ENCODE measurements at places on chromosomes 13 and 19.

GRCh38 chr19:9786342-9786741 is 17.8 kb upstream of the ZNF846 start:
- DNase-seq, result no peak

DNA sequence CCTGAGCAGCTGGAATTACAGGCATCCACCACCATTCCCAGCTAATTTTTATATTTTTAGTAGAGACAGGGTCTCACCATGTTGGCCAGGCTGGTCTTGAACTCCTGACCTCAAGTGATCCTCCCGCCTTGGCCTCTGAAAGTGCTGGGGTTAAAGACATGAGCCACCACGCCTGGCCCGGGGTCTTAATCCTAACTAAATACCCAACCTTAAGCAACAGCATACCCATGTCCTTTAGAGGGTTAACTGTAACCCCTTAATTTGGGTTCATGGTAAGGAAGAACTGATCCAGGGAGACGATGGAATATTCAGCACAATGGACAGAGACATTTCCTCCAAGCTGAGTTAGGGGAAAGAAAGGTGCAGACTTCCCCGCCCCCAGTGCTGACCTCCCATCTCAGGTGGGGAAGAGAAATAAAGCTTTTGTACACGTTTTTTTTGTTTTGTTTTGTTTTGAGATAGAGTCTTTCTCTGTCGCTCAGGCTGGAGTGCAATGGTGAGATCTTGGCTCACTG is 8.7 kb upstream of the GALP start:
- no peak for DNase-seq

- no peak for DNase-seq
Observed at GRCh38 chr19:4505570-4506448, 12.5 kb downstream of the PLIN4 start.

GRCh38 chr13:74892096-74892495 is 589.9 kb downstream of the TBC1D4 start:
- DNase-seq, result no peak

DNA sequence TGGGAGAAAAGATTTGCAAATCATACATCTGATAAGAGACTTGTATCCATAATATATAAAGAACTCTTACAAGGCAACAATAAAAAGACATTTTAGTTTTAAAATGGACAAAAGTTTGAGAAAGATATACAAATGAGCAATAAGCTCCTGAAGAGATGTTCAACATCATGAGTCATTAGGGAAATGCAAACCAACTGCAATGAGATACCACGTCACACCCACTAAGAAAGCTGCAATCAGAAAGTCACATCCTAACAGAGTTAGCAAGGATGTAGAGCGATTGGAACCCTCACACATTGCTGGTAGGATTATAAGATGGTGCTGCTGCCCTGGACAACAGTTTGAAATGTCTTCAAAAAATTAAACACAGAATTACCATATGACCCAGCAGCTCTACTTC is 50.3 kb downstream of the GSX1 start:
- no peak for DNase-seq

DNA sequence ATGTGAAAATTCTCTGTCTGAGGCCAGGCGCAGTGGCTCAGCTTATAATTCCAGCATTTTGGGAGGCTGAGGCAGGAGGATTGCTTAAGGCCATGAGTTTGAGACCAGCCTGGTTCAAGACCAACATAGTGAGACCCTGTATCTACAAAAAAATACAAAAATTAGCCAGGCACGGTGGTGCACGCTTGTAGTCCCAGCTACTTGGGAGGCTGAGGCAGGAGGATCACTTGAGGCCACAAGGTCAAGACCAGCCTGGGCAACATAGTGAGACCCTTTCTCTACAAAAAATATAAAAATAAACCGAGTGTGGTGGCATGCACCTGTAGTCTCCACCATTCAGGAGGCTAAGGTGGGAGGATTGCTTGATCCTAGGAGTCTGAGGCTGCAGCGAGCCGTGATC is 2.2 kb upstream of the FCGBP start:
- DNase-seq, result no peak

GRCh38 chr13:99172951-99173350 is 27.7 kb upstream of the UBAC2 start:
- no peak for DNase-seq

DNA sequence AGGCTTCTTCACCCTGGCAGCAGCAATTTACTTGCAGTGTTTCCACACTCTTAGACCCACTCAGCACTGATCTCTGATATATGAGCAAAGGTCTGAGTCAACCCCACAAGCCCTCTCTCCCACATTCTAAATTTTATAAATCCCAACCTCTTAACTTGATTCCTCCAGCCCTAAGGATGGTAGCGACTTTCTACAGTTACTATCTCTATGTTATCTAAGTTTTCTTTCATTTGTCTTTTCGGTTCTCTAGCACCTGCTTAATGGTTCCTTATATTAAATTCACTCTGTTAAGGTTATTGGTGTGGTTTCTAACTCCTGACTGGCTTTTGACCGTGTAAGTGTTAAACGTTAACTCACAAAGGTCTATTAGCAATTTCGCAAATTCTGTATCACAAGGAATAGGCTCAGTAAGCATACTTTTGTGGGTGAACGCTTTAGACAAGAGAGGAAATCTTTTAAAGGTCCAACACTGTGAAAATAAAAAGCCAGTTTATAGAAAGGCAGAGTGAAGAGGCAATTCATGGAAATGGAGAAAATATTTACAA is 99.3 kb downstream of the DLEU7 start:
- no peak for DNase-seq

DNA sequence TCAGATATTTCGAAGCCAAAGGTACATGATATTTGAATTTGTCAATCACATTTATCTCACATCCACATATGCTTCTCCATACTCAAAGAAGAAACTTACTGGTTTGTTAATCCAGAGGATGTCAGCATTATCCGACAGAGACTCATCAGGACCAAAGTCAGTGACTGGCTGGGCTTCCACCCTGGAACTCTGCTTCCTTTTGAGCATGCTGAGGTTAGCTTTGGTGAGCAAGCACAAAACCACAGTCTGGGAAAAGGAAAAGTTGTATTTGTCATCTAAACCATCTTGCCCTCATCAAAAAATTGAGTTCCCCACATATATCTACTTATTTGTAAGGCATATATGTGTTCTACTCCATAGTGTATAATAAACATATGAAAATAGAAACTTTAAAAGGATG is 17.4 kb downstream of the NALCN start:
- DNase-seq, result no peak

GRCh38 chr13:110876609-110877008 is 38.3 kb downstream of the ANKRD10 start:
- DNase-seq, result no peak

DNA sequence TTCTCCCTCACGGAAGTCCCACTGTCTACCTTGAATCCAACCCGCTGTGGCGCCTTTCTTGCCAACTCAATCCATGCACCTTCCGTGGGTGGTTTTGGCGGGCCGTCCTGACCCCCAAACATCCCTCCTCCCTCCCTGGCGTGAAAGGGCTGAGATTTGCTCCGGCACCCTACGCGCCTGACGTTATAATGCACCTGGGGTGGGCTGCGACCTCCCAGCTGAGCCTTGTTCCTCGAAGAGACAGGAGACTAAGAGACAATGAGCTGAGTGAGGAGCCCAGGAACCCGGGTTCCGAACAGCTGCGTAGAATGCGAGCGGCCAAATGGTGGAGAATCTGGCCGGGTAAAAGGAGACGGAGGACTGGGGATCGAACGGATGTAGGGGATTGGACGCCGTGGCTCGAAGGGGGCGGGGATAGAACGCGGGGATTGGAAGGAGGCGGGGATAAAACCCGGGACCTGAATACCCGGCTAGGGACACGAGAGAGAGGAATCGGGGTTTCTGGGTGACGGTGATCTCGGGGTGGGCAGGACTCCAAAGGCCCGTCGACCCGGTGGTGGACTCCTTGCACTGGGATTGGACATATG is at the start of gene CPT1C:
Gene CPT1C (plus strand): TSS at position 461 of the 587 bp plus-strand sequence. CDS start 1,137 bp downstream, outside the sequence.
- DNase-seq, result no peak

DNA sequence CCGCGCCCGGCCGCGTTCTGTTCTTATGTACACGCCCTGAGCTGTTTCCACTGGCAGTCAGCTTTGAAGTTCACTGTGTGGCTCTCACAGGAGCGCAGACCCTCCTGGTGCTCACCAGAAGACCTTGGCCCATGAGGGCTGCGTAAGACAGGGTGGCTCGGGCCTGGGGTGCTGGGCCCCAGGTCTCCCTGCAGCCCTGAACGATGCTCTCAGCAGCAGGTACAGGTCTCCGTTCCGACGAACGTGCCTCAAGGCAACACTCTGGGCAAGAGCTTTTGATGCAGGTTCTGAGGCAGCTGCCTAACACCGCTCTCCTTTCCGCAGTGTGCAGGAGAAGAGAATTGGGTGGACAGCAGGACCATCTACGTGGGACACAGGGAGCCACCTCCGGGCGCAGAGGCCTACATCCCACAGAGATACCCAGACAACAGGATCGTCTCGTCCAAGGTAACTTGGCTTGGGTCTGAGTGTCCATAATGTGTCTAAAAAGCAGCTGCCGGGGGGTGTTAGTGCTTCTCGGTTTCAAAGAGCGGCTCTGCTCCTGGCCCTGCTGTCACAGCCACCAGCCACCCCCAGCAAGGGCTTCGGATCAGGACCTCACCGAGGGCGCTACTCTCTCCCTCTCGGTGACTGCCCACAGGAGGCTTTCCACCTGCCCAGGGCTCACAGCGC is 95.1 kb downstream of the ATP11A start:
- no peak for DNase-seq

DNA sequence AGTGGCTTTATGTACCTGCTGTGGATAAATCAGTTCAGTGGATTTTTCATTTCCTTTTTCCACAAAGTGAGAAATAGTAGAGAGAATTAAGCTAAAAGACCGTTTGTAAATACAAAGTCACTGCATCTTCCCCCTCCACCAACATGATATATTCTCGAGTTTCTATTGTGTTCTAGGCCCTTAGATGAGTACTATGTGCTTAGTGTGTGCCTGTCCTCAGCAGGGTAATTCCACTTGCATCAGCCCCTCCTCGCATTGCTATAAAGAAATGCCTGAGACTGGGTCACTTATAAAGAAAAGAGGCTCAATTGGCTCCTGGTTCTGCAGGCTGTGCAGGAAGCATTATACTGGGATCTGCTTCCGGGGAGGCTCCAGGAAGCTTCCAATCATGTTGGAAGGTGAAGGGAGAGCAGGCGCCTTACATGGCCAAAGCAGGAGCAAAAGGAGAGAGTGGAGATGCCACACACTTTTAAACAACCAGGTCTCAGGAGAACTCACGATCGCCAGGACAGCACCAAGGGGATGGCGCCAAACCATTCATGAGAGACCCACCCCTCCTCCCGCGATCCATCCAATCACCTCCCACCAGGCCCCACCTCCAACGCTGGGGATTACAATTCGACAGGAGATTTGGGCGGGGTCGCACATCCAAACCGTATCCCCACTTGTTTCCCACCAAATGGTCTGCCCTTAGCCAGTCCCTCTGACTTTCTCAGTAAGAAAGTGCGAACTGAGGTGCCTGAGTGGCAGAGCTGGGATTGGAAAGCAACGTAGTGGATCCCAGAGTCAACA is 102.3 kb upstream of the ABCC4 start:
- no peak for DNase-seq

DNA sequence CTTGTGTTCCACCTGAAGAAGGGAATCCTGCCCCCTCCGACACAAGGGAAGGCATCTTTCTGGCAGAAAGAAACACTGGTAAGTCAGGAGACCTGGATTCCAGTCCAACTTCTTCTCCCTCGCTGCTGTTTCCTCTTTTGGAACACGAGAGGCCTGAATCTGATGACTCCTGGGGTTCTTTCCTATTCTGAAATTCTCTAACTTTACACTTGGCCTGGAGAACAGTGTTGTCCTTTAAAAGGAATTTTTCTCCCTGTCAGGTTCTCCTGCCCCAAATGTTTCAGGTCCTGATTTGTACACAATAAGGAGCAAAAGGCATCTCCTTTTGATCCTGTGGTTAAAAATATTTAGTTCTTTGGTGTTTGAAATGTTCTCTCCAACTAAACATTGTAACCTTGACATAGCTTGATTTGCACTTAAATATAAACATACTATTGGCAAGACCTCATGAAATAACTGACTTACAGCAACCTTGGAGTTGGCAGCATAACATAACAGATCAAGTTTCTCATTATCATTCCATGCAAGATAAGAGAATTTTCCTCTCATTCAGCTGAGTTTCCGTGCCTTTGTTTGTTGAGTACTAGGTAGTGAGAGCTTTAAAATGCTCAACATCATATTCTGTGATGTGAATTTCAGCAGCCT is 244.8 kb downstream of the COG6 start:
- no peak for DNase-seq

DNA sequence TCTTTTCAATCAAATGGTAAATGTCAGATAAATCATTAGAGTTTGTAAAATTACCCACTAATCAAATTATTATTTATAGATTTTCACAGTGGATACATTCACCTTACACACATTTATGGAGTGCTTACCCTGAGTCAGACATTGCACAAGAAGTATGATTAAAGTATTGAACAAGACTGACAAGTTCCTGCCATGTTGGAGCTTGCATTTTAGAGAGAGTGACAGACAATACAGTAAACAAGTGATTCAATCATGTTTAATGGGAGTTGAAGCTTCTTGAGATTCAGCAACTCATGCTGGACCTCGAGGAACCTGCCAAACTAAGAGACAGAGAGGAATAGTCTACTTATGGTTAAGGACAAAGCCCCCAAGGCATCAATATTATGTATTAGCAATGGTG is 487.8 kb downstream of the PCDH17 start:
- DNase-seq, result no peak

DNA sequence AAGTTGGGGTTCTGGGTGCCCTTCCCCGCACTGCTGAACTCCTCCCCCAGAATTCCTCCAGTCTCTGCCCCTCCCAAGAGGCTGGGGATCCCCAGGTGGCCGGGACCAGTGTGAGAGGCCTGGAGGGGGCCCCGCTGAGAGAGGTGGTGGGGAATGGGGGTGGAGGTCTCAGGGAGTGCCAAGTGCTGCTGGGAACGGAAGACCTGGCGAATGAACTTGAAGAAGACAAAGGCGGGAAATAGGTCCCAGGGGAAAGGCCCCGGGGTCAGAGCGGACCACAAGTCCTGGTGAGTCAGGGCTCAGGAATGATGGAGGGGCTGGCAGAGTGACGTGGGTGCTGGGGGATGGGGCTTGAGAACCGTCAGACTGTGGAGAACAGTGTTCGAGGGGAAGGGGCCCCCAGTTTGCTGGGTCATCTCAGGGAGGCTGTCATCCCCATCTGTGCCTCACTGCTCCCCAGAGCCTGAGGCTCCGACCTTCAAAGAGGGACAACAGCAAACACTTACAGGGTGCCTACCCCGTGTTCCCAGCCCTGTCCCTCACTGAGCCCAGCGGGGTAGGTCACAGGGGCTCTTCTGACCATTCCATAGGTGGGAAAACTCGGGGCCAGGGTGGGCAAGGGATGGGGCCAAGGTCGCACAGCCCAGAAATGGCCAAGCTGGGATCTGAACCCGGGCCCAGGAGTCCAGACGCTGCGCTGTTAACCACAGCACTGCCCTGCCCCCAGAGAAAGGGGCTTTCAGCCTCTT is 16.0 kb upstream of the SEMA6B start:
- no peak for DNase-seq

GRCh38 chr13:93416736-93417355 is 190.2 kb downstream of the GPC6 start:
- no peak for DNase-seq

All from activated CD8-positive, alpha-beta memory T cell treated with anti-CD3 and anti-CD28 coated beads for 4 hours (primary cell).